ENCODE measurements at places on chromosomes 1 and 21. TPM values are rescaled to one million over a fixed set of nuclear protein-coding genes. Genes with fewer than 3 reads are reported as not detected.

The GUCA2B gene
- total RNA-seq: not detected

The NPHP4 gene
- total RNA-seq: 31.9 TPM

- no peak for DNase-seq
Measured at GRCh38 chr1:43620956-43621355, 29.0 kb upstream of the KDM4A start.

DNA sequence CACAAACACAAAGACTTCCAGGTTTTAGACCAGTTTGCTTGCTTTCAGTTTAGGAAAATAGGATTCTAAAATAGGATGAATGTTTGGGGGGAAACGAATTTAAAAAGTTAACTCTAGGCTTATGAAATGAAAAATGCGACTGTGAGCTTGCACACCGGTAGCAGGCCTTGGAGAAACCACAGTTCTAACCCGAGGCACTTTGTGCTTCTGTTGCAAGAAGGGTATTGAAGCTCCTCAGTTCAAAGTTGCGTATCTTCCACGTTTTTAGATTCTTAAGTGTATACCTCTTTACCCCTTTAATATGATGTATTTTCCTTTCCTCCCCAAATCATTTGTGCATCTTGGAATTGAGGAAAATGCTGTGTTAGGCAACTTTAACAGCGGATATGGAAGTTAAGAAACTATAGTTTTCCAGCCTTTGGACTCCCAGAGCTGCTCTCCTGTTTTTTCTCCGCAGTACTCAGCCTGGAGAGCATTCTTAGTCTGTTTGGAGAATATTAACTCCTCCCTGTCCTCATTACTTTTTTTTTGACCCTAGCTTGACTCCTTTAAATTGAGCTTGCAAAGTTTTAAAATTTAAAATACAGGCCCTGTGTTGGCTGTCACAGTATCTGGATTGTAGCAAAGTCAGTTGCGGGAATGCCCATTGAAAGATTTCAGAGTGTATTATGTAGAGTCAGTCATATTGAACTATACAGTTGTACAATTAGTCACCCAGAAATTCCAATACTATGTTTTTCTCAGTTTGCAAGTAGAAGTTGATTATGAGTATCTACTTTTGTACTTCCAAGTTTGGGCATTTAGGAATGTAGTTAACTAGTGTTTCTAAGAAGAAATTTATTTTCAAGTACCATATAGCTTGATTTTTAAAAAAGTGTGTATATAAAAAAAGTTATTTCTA, 2.6 kb downstream of the MRPS6 start:
- DNase-seq: no peak

GRCh38 chr1:93715529-93716126, 34.0 kb upstream of the BCAR3 start:
- no peak for DNase-seq

DNA sequence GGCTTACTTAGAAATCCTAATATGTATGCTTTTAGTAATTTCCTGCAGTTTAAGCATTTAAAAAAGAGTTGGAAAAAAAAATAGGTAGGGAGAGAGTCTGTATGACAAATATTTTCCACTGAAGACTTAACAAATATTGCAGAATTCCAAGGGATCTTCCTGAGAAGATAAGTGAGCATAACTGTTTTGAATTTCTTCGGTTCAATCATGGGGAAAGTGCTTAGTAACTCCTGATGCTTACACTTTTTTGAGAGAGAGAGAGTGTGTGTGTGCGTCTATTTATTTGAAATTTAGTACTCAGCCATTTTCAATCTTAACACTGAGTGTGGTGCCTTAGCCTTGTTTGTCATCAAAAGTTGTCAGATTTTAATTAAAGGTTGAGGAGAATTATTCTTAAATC, 18.5 kb downstream of the SON start:
- no peak for DNase-seq

Measured in neural crest cell (in vitro differentiated cells).